Stomach (tissue), 19 donors: ENCODE measurements at places on chromosomes 5 and 9. TPM values are rescaled to one million over a fixed set of nuclear protein-coding genes. Genes with fewer than 3 reads are reported as not detected.

TMOD1 gene
- total RNA-seq: 32.7 TPM

CCDC192 gene
- total RNA-seq: not detected

SPINK1 gene
- 393 TPM for total RNA-seq

NIPAL4 gene
- total RNA-seq: not detected

CDC20B gene
- total RNA-seq: not detected

RALGPS1 gene
- 70.5 TPM for total RNA-seq

SPAG8 gene
- not detected for total RNA-seq

- no peak overlapping the region for H3K27ac ChIP-seq
- H3K36me3 ChIP-seq: no peaks in the 10 kb centered on the region
- H3K27me3 ChIP-seq: no peaks in the 10 kb centered on the region
- H3K4me3 ChIP-seq: no peak overlapping the region
Measured at GRCh38 chr5:4700069-4700468, 440.1 kb upstream of the ADAMTS16 start.

DNA sequence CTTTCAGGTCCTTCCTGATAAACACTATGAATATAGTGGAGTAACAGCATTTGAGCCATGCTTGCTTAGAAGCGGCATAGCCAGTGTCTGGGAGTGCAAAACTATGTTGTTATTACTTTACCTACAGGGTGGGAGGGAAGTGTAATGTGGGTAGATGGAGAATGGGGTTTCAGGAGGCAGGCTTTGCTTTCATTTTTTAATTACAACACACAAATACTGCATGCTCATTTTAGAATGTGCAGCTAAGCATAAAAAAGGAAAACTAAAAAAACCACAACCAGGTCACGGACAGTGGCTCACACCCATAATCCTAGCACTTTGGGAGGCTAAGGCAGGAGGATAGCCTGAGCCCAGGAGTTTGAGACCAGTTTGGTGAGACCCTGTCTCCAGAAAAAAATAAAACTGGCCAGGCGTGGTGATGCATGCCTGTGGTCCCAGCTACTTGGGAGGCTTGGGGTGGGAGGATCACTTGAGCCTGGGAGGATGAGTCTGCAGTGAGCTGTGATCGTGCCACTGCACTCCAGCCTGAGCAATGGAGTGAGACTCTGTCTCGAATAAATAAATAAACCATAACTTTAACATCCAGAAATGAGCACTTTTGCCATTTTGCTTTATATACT lies 20.2 kb downstream of the HAVCR1 start:
- no peaks in the 10 kb centered on the region for H3K27me3 ChIP-seq
- no peak overlapping the region for H3K27ac ChIP-seq
- H3K4me3 ChIP-seq: no peak overlapping the region
- H3K4me1 ChIP-seq: no peaks in the 10 kb centered on the region

DNA sequence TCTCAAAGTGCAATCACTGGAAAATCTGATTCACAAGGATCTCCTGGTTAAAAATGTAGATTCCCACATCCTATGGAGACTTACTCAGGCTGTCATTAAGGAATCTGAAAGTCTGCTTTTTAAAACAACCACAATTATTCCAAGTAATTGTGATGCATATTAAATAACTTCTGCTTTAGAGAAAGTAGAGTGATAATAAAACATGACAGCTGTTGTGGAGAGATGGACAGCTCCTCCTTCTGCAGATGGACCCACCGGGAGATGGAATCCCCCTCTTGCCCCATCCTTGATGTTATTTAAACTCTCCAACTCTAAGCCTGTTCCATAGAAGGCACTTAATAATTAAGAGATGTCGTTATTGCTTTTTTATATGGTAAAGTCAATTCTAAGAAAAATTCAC lies 802.2 kb downstream of the CDH12 start:
- DNase-seq: no peak
- no peaks in the 10 kb centered on the region for H3K4me1 ChIP-seq
- H3K27ac ChIP-seq: no peak overlapping the region
- H3K27me3 ChIP-seq: no peaks in the 10 kb centered on the region
- no peaks in the 10 kb centered on the region for H3K36me3 ChIP-seq
- no peak overlapping the region for H3K4me3 ChIP-seq

DNA sequence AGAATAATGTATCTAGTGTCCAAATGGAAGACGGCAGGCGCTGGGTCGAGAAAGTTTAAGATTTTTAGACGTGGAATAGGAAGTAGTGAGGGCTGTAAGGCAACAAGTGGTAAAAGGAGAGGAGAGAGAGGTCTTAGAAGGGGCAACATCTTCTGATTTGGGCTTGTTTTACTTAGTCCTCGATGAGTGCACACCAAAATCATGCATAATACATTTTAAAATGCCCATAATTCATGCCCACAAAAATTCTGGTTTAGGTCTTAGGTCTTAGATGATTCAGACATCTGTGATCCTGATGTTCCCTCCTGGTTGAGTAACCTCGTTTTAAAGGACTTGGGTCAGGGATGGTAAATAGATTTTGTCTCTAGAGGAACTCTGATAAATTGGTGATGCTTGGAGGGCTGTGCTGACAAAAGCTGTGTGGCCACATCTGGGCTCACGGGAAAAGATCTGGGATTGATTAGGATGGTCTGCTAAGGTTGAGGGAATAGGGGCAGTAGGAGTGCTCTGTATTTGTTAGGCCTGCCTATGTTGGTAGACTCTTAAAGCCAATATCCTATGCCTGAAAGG lies 476.3 kb downstream of the CCDC171 start:
- no peak for DNase-seq
- H3K36me3 ChIP-seq: no peaks in the 10 kb centered on the region
- H3K27ac ChIP-seq: no peak overlapping the region

GRCh38 chr9:123940721-123941523 lies 11.0 kb upstream of the DENND1A start:
- no peaks in the 10 kb centered on the region for H3K36me3 ChIP-seq
- DNase-seq: no peak
- H3K27ac ChIP-seq: no peak overlapping the region

- H3K4me3 ChIP-seq: no peak overlapping the region
- H3K36me3 ChIP-seq: no peaks in the 10 kb centered on the region
- no peak overlapping the region for H3K27ac ChIP-seq
- no peak for DNase-seq
- H3K27me3 ChIP-seq: no peaks in the 10 kb centered on the region
Measured at GRCh38 chr9:124376329-124376728, 38.9 kb downstream of the PSMB7 start.

- no peak overlapping the region for H3K27ac ChIP-seq
- DNase-seq: no peak
- H3K4me1 ChIP-seq: no peaks in the 10 kb centered on the region
- H3K4me3 ChIP-seq: no peak overlapping the region
- no peaks in the 10 kb centered on the region for H3K27me3 ChIP-seq
Measured at GRCh38 chr9:12166518-12166917, 526.7 kb upstream of the TYRP1 start.

DNA sequence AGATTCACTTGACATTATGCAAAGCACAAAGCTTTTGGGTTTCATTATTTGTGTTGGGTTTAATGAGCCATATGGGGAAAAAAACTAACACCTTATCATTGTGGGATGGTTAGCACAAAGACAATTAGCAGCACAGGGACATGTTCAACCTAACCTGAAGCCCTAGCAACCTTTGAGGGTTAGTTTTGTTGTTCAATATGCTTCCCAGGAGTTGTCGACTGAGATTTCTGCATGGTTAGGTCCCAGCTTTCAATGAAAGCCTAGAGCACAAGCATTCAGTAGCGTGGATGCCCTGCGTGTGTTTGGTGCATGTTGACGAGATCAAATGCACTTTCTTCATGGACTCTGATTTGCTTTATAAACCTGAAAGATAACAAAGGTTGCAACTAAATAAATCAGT lies 565.2 kb upstream of the TLE4 start:
- H3K27ac ChIP-seq: no peak overlapping the region
- no peaks in the 10 kb centered on the region for H3K4me1 ChIP-seq
- DNase-seq: peak; percentile 15
- H3K36me3 ChIP-seq: no peaks in the 10 kb centered on the region
- H3K4me3 ChIP-seq: no peak overlapping the region
- no peaks in the 10 kb centered on the region for H3K27me3 ChIP-seq
